ENCODE measurements at places on chromosomes 2 and 18.

GRCh38 chr2:85326406-85327159 is 1.2 kb downstream of the TGOLN2 start:
- DNase-seq = no peak

DNA sequence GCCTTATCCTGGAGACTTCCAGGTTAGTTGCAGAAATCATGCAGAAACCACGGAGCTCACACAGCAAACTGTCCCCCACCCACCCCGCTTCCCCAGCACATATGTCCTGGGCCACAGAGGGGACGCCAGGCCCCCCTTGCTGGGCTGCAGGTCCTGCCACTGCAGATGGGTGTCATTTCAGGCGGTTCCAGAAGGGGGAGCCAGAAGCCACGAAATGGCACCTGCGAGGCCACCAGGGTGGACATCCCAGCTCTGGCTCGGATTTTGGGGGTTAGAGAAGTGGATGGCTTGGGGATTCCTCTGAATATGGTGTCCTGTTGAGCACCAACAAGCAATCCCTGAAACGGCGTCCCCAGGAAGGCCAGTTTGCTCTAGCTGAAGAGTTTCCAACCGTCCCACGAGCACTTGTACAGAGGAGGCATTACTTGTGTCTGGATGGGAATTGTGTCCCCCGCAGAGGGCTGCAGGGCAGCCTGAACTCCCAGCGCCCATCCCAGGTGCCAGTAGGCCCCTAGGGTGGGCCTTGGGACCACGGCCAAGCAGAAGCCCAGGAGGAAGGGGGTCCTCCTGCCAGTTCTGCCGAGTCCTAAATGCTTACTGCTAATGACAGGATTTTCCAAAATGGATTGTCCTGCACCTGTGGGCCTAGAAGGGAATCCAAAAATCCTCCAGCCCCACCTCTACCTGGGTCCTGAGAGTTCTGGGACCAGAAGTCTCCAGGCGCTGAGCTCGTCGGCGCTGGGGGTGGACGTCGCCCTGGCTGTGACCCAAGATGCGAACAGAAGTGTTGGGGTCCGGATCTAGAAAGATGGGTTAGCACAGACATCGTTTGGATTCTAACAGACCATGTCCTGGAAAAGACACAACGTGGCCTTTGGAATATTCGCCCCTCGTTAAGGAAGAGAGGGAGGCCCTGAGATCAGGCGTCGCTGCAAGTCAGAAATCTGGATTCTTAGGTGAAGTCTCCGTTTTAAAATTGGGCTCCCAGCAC is 14.6 kb upstream of the NFATC1 start:
- DNase-seq = peak; percentile 56

- DNase-seq = peak; percentile 56
These were observed 113.1 kb upstream of the HAAO start for GRCh38 chr2:42905341-42906110.

DNA sequence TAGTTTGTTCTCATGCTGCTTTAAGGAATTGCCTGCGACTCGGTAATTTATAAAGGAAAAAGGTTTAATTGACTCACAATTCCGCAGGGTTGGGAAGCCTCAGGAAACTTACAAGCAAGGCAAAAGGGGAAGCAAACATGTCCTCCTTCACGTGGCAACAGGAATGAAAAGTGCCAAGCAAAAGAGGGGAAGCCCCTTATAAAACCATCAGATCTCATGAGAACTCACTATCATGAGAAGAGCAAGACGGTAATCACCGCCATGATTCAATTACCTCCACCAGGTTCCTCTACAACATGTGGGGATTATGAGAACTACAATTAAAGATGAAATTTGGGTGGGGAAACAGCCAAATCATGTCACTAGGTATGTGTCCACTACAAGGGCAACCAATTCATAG is 53.9 kb downstream of the MAP4K3 start:
- no peak for DNase-seq

DNA sequence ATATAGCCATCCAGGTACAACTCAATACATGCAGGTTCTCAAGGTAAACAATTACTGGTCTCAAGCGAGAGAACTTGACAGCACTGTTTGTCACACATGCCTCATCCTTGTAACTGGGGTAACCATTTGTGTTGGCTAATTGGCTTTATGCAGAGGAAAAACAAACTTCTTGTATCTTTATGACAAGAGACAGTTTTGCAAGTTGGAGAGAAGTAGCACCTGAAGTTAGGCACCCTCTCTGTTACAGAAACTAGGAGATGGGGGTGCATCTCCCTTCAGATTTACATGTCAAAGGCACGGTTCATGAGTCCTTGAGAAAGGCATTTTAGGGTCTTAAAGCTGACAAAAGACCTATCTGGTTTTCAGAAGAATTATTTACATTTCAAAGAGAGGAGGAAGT is 241.7 kb downstream of the CD226 start:
- DNase-seq = no peak

- no peak for DNase-seq
These were observed 19.2 kb downstream of the ATP6V1B1 start for GRCh38 chr2:70954886-70955285.

DNA sequence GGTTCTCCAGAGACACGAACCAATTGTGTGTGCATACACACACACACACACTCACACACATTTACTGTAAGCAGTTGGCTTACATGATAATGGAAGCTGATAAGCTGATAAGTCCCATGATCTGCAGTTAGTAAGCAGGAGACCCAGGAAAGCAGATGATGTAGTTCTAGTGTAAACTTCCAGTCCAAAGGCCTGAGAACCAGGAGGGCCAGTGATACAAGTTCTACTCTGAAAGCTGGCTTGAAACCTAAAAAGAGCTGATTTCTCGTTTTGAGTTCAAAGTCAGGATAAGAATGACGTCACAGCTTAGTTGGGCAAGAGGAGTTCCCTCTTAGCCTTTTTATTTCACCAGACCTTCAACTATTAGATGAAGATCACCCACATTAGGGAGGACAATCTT is 558.8 kb upstream of the PIK3C3 start:
- no peak for DNase-seq

DNA sequence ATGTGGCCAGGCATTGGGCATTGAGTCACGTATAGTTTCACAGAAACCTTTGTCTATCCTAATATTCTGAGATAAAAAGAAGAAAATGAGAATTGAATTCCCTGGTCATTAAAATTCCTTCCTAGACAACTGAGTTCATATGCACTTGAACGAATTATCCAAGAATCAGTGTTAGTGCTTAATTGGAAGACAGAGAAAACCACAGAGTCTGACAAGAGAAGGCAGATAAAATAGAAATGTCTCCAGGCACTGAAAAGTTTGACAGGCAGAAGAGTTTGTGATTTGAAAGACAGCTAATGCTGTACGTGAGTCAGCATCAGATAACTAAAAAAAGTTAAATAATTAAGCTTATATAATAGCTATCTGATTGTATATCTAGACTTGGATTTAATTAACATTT is 47.7 kb upstream of the TRIB2 start:
- no peak for DNase-seq

- no peak for DNase-seq
These were observed 1426.9 kb upstream of the ACVR2A start for GRCh38 chr2:146417942-146418341.

GRCh38 chr2:48328159-48328809 is 201.7 kb upstream of the STON1 start:
- DNase-seq = peak; percentile 64

- no peak for DNase-seq
These were observed 18.1 kb downstream of the RAB31 start for GRCh38 chr18:9726175-9726574.

- DNase-seq = no peak
These were observed 23.1 kb upstream of the FAHD2A start for GRCh38 chr2:95379371-95379831.

DNA sequence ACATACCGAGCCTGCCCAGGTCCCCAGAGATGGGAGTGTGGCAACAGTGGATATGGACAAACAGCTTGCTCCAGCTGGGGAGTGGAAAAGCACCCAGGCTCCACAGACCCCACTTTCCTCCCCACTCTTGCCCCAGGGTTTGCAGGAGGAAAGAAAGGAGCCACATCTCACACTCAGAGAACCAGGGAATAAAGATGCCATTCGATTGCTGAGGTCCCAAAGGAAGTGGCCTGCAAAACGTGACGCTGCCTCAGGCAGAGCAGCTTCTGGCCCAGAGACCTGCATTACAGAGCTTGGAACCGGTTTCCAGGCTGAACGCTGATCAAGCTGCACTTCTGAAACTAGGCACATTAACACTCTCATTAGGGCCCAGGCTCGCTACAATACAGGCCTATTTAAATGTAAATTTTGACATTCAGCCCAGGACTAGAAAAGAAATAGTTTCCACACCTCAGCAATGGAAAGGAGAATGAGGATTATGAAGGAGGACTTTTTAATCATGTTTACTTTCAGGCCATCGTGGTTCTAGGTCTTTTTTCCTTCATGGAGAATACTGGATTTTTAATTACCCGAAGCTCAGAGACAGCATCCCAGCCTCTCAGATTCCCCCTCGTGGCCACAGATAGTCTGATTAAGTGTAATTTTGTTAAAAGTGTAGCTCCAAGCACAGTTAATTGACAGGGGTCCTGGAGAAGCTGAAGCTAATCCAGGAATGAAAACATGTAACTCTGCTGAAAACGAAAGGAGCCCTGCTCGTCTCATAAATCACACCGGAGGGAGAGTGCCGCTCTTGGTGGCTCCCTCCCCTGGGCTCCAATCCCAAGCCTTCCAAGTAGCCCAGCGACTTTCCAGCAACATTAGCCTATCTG is 221.3 kb upstream of the RAB6C start:
- no peak for DNase-seq

GRCh38 chr2:186033541-186033940 is 294.9 kb downstream of the FSIP2 start:
- DNase-seq = no peak

GRCh38 chr2:143489145-143489544 is 359.9 kb downstream of the ARHGAP15 start:
- DNase-seq = no peak

DNA sequence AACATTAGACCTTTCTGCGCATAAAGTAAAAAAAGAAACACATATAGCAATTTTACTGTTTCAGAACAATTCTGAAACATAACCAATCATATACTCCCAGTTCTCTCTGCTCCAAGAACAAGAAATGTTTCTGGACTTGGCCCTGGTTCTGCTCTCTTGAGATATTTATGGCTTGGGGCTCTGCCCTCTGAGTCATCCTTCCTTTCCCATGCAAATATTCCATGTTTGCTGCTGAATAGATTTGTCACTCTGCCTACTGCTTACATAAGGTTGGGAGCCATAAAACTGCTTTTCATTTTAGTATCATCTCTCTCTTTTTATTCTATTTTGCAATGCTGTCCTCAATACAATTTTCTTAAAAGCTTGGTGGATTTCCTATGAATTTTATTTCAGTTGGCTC is 499.6 kb upstream of the ACVR2A start:
- no peak for DNase-seq

- DNase-seq = no peak
These were observed 185.9 kb upstream of the SLC39A10 start for GRCh38 chr2:195471163-195471562.

- DNase-seq = no peak
These were observed 274.9 kb upstream of the UBE2E3 start for GRCh38 chr2:180705551-180705950.

- DNase-seq = no peak
These were observed 51.1 kb downstream of the POLR1A start for GRCh38 chr2:86054535-86055082.

- DNase-seq = no peak
These were observed 85.6 kb upstream of the SLC35G4 start for GRCh38 chr18:11523804-11524203.

DNA sequence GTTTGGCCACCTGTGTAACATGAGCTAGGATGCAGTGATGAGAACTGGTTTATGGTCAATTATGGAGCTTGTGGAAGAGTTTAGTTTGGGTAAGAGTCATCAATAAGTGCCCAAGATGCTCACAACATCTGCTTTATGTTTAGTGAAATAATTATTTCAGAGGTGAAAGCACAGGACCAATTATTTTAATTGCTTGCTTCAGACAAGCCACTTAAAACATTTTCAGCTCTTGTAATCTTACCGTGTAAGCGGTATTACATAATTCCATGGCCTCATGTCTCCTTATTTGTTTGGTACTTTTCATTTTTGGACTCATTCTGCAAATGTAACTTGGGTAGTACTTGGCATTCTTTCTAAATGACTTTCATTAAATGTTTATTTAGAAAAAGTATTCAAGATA is 5.4 kb downstream of the B3GNT2 start:
- DNase-seq = no peak

GRCh38 chr2:59920307-59920706 is 633.1 kb downstream of the BCL11A start:
- DNase-seq = no peak

GRCh38 chr2:79005216-79005615 is 20.3 kb upstream of the REG3G start:
- DNase-seq = no peak

DNA sequence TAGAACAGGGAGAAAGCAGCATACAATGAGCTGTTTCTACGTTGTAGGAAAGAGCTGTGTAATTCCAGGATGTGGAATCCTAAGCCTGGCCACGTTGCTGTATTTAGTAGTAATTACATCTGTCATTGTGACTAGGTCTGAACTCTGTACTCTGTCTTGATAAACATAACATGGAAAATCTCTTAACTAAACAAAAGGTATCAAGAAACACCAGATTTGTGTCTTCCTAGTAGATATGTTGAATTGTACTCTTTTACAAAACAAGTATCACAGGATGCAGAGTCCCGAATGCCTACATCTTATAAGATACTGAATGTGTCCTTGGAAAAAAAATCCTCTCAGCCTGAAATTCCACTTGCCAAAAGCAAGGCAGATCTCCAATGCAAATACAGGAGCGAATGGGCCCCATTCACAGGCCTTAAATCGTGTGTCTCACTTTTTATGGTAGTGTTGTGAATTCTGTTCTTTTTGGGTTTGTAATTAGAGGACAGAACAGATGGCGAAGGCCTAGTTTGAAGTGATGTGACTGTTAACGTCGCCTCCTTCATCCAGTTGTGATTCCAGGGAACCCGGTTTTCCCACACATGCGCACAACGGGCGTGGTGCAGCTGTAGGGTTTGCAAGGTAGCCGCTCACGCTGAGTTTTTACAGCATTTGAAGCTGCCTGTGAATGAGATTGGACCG is 246.5 kb downstream of the GBX2 start:
- DNase-seq = no peak

- no peak for DNase-seq
These were observed 47.0 kb downstream of the STAT4 start for GRCh38 chr2:191103774-191104173.

- DNase-seq = no peak
These were observed 29.4 kb upstream of the LPIN2 start for GRCh38 chr18:3042379-3042778.

DNA sequence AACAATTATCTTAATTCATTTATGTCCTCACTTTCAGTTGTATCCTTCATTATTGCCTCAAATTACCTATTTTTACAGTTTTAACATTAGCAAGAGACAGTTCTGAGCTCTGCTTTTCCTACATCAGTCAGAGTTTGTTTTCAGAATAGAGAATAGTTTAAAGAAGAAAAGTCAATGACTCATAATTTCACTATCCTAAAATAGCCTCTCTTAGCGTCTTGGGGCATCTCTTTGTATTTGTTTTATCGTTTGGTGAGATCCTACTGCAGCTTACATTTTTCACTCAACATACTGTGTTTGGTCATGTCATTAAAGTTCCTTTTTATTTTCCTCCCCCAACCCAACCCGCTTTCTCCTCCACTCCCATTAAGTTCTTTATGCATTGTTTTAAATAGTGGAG is 3.8 kb downstream of the SEC11C start:
- no peak for DNase-seq
